ENCODE measurements at places on chromosomes 4 and X. TPM values are rescaled to one million over a fixed set of nuclear protein-coding genes. Genes with fewer than 3 reads are reported as not detected.

DNA sequence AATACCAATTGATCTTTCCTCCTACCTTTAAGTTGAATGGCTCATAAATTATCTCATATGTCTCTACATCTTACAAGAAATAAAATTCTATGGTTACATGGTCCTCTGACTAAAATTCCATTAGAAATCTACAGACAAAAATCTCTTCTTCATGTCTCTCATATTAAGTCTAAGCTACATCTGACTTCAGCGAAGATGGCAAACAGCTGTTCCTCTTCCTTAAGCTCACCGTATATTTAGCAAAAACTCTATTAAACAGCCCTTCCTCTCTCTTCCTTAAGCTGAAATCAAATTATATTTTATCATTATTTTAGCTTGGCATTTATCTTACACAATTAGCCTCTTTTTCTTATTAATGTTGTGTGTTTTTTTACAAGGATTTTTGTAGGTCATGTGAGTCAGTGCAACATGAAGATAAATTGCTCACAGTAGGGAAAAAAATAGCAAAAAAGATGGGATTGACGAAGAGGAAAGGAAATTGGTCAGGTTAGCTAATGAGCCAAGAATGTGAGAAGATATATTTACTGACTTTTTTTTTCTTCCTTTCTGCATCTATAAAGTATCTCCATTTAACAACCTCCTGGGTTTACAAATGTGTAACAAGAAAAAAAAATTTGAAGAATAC, 2412.8 kb downstream of the ARAP2 start:
- no peak for DNase-seq

DNA sequence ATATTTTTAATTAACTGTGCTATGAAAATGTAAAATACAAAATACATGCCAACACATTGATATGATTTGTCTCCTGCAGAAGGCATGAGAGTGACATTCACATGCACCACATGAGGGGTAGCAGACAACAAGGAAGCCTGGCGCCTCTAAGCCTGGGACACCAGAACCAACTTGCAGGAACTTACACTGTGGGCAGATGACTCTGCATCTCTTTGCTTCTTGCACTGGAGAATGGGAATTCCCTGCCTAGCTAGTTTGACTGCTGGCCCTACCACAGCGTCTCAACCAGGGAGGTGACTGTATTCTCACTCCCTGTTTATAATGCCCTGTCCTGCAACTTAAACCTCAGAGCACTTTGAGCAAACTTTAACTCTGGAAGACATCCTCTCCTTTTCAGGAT, 40.5 kb downstream of the PAGE2 start:
- DNase-seq = no peak

GRCh38 chrX:119682019-119682989, 10.7 kb downstream of the SEPTIN6 start:
- DNase-seq = no peak

GRCh38 chrX:16304751-16305150, 137.5 kb downstream of the MAGEB17 start:
- DNase-seq = no peak

- DNase-seq = no peak
These were observed 731 bp upstream of the AMMECR1 start for GRCh38 chrX:110318664-110318968.

DNA sequence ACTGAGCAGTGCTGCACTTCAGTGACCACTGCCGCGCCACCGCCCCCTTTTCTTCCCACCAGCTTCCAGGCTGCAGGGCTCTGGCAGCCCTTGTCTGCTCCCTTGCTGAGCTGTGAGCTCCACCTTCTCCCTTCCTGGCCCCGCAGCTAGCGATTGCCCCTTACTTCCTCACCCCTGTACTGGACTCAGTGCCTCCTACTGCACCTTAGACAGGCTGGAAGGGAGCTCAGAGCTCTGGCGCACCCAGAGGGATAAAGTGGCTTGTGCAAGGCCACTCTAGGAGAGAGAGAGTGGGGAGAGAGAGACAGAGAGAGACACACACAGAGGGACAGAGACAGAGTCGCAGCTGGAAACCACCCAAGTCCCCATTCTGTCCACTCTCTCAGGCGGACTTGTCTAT, 6.0 kb downstream of the RASL11B start:
- peak; percentile 84 for DNase-seq

DNA sequence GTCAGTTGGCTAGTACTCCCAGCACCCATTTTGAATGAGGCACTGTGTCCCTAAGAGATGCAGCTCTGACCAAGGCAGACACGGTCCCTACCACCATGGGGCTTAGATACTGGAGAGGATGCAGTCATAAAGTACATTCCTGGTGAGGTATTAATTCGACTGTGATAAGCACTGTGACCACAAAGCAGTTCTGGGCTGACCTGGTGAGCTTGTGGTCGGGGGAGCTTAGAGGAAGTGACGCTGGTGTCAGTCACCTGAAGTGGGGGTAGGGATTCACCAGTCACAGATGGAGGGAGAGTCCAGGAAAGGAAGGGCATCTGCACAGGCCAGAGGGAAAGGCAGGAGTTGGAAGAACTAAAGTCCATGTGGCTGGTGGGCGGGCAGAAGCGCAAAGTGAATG, 15.8 kb upstream of the CLTRN start:
- DNase-seq = no peak

DNA sequence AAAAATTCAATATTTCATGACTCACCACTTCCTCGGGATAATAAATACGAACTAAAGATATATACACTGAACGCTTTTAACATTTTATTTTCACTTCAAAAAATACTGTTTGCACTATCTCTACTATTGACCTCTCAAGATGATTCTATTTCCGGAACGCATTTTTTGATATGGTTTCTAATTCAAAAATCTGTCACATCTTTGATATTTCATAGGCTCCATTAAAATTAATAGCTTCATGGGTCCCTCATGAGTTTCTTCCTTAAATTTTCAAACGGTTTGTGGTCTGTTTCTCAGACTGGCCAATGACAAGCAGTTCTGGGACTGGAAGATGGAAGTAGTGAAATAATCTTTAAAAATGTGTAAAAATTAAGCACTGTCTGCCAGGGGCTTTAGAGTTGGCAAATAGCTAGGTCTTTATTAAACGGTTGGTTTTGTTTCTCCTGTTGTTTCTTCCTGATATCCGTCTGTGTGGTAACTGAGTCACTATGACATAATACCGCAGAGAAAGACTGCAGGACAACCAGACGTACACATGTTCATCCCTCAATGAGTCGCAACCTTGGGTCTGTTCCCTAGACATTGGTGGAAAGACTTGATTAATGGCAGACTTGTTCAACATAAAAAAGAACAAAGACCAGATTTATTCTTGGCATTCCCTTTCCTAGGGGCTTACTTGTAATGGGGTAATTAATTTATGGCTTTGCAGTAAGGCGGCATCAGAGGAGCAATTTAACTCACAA, 133.8 kb downstream of the PALLD start:
- DNase-seq = no peak

GRCh38 chr4:102403116-102403515, 57.8 kb upstream of the SLC39A8 start:
- no peak for DNase-seq

The RAB40A gene
- total RNA-seq = 0.67 TPM

DNA sequence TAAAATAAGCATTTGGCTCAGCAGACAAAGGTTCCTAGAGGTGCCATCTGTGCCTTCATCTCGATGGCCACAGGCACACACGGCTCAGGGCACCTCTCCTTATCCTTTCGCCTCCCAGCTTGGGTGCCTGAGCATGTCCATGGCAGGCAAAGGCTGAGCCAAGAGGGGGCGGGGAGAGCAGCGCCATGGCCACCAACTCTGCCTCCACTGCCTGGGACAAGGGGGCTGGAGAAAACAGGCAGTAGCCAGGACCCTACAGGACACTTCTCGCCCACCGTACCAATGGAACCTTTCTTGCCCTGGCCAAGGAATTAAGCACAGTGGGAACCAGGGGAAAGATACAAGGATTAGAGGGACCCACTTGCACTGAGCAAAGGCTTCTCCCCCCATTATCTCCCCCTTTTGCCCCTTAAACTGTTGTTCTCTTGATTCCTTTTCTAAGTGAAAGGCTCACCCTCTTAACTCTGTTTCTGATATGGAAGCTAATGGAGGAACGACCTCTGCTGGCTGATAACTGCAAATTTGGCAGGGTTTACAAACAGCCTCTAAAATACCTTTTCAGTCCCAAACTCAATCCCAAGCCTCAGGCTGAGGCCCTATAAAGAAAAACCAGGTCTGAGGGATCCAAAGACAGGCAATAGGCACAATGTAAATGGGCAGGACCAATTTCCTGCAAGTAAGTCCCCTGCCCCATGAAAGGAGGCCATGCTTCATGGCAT, 335.2 kb downstream of the ADAM29 start:
- DNase-seq = no peak
